GM10248 (cell line): ENCODE measurements at places on chromosomes 2 and 18.

DNA sequence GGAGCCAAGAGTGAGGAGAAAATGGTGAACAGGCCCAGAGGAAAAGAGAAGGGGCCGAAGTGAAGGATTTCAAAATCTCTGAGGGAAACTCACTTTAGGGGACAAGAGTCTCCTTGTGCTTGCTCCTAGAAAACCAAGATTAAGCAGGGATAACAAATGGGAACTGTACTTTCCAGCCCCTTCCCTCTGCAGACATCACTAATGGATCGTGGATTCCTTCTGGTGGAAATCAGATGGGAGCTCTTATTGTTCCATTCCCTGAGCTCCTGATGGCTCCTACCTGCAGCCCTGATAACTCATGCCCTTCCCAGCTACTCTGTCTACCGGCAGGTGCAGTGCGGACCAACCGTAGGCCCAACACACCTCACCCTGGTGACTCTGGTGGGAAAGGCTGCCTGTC is 20.6 kb upstream of the RESP18 start:
- no peak for DNase-seq

DNA sequence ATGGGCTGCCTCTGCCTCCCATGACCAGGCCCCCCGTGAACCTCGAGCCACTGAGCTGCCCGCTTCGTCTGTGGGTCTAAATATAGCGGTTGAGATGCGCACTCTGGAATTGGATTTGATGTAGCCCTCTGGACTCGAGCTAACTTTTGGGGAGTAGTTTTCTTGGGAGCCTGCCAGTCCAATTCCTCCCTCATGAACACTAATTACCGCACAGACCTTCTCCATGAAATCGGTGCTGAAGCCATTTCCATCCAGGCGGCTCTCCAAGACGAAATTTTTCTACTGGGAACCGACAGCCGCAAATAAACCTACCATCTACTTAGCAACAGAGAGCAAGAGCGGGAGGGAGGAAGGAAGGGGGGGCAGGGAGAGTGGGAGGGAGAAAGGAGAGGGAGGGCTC is 63.6 kb downstream of the CELF4 start:
- DNase-seq, result no peak

DNA sequence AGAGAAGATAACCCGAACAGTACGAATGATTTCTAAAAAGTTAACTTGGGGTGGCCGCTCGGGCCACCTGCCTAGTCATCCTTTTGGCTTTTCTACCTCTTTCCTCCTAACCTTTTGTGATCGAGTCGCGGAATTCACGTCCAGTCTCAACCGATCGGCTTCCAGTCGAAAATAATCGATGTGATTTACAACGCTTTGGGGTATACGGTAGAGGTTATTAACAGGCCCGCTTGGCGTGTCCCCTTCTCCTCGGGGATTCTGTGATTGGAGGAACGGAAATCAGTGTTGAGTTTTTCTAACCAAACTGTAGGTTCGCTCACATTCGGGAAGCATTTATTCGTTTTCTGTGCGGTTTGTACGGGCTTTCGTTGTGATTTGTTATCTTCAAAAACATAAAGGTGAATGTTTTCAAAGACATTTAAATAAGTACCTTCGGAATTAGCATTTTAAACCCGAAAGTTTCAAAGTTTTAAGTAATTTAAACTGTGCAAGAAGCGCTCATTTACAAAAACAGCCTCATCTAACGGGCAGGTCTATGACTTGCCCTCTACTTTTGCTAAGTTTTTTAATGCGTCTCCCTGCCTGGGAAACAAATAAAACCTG is 588 bp upstream of the FOXI3 start:
- no peak for DNase-seq

GRCh38 chr18:48044944-48045343 is 114.5 kb upstream of the SMAD2 start:
- no peak for DNase-seq

- no peak for DNase-seq
Observed at GRCh38 chr2:79082987-79083386, 4.8 kb downstream of the REG1B start.

- no peak for DNase-seq
Observed at GRCh38 chr2:232369126-232369951, 9.2 kb upstream of the ALPP start.

- no peak for DNase-seq
Observed at GRCh38 chr2:42438685-42439084, 55.1 kb downstream of the KCNG3 start.

DNA sequence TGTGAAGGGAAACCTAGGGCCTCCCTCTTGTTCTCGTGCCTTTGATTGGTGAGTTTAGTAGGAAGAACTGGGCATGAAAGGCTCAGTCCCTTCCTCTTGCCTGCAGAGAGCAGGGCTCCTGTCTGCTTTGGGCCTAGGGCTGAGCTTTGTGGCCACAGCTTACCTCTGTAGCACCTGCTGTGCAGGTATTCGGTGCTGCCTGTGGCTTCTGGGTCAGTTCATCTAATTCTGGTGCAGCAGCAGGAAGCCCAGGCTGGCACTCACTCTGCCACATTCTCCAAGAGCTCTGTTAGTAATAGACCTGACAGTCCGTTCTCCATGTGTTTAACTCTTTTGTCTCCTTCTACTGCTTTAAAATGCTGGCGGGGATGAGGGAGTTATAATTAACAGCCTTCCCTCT is 96.5 kb downstream of the DLGAP1 start:
- no peak for DNase-seq

GRCh38 chr2:135525786-135526185 is 5.2 kb downstream of the ZRANB3 start:
- no peak for DNase-seq

GRCh38 chr2:84697895-84698294 is 181.6 kb downstream of the DNAH6 start:
- DNase-seq, result no peak

DNA sequence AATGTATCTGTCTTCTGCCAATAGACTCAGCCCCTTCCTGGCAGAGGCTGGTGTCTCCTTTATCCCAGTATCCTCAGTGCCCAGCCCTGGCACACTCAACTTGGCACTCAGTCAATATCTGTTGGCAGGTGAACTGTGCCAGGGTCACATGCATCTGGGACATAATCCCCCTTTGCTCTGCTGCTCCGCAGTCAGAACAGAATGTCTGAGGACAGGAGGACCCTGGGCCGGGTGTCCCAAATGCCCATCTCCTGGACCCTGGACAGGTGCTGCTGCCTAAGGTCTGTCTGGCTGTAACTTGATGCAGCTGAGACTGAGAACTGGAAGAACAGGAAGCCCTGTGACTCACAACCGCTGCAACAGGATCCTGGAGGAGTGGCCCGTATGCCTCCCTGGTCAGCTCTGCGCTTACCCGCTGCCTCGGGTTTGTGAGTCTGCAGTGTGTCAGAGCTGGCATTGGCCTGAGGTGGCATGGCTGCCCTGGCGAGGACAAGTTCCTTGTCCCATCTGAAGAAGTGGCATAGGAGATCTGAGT is 11.4 kb downstream of the HK2 start:
- no peak for DNase-seq

DNA sequence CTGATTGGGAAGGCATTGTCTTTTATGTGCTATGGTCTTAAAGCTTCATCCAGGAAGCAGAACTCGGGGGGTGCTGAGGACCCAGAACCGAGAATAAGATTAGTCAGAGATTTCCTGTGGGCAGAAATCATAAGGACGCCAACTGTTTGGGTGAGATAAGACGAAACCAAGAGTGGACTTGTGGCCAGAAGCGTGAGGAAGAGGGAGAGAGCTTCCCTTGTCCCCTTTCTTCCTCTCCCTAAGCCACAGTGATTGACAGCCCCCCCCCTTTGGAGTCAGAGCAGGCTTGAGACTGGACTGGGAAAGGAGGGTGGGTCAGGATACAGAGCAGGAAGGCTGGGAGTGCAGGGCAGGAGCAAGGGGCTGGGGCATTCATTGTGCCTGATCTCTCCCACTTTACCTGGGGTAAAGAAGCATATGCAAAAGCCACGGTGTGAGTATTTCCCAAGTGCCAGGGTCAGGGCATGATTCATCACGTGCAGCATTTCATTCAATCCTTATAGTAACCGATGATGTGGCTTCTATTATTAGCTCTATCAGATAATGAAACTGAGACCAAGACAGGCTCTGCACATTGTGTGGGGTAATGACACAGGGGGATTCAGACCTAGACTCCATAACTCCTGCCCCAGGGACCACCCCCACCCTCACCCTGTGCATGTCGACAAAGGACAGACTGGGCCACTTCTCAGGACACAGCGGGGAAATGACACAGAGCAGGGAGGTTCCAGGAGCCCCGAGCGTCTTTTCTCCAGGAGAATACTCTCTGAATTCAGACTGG is 3.0 kb upstream of the IL1RN start:
- DNase-seq, result no peak

GRCh38 chr18:21897811-21898210 is 157.2 kb downstream of the MIB1 start:
- peak; percentile 67 for DNase-seq

- no peak for DNase-seq
Observed at GRCh38 chr2:219803294-219803693, 175.9 kb downstream of the SLC4A3 start.

DNA sequence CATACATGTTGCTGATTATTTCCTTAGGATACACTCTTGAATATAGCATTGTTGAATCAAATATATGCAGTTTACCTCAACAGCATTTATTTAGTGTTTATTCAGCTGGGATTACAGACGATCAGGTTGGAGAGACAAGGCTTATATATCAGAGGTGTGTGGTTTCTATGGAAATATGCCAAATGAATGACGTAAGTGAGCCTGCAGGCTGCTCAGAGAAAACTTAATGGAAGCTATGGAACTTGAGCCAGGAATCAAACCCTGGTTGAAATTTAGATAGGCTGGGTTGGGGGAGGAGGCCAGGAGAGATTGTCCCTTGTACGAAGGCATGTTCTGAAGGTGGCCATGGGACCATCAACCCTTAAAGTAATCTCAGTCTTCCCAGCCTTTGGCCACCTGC is 79.5 kb downstream of the INPP4A start:
- no peak for DNase-seq

DNA sequence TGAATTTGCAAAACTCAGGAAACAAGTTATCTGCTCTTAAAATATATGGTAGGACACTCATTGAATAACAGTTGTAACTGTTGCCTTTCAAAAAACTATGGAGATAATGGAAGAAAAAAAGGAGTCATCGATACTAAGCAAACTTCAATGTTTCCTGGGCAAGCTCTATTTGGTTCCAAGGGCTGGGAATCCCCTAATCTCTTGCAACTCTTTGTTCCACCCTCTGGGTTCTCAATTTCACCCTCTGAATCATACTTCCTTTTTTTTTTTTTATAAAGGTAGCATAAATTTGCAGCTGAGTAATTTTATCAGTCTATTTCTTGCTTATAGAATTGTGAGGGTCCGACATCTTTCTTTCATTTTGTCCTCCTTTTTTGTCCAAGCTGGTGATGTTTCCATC is 36.7 kb downstream of the SLC9A4 start:
- no peak for DNase-seq

DNA sequence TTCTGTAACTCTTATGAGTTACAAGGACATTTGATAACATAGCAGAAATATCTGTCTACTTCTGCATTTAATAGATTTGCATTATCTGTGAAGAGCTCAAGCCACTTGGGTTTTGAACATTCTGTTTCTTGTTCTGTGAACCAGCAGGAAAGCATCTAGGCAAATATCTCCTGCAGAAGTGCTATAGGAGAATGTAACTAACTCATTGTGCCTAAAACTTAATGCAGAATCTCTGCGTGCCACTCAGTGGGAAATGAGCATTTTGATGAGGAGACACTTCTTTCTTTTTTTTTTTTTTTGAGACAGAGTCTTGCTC is 63.5 kb downstream of the MYOM1 start:
- no peak for DNase-seq

DNA sequence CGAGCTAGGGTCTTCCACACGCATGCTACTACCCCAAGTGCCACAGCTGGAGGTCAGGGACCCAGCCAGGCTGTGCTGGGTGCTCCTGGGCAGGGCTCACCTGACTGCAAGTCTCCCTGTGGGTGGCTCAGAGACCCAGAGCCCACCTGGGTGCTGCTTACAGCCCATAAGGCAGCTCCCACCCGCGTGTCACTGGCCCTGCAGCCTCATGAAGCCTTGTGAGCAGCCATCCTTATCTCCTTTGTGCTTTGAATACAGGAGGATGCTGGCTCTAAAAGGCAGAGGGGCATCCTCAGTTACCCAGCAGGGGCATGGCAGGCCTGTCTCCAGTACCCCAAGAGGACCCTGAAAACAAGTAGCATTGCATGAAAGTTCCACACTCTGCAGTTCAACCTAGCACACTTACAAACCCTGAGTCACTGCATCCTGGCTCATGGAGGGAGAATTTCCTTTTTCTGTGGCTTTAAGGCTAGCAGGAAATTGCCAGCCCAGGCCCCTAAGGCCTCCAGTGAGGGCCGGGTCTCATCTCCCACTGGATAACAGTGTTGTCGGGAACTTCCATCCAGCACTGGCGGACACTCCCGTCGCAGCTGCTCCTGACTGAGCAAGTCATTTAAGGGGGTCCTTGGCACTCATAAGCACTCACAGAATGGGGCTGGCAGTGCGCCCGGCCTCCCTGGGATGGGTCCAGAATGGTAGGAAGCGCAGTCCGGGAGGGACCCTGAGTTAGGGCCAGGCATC is 137.1 kb downstream of the RPIA start:
- no peak for DNase-seq

- no peak for DNase-seq
Observed at GRCh38 chr2:235533616-235534385, 40.0 kb downstream of the AGAP1 start.

DNA sequence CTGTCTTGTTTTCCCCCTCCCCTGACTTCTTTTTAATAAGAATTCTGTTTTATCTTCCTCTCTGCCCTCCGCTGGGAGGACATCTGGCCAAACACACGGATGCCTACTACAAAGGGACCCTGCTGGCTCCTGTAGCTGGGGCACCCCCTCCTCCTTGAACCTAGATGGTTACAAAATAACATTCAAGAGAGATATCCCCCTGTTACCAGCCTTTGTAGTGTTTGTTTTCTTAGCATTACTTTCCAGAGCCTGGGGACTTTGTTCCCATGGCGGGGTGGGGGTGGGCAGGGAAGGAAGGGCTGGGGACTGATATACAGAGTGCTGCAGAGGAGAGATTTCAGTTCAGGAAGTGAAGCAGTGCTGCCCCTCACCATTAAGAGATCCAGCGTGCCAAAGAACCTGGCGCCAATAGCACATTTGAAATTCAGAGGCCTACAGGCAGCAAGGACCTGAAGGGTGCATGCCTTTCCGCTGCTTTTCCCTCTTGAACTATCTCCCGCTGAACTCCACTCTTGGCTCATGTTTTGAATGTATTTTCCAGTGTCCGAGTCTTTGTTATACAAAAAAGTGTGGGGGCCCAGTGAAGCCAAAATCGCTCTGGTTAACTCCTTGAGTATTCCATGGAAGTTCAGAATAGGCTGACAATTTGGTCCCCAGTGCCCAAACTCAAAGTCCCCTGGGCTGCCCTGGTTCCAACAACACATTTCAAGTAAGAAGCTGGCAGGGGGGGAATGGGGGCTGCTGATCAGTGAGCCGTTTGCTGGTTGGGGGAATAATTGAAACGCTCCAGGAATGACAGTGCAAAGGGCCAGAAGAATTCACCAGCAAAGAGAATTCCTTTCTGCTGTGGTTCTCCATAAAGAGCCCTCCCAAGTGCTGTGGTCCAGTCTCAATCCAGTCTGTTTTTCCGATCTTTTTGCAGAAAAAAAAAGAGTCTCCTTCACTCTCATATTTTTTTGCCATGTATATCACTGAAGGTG is 94.8 kb upstream of the THOC1 start:
- DNase-seq, result no peak
